Naive B cell (primary cell): ENCODE measurements at places on chromosomes 4 and X.

DNA sequence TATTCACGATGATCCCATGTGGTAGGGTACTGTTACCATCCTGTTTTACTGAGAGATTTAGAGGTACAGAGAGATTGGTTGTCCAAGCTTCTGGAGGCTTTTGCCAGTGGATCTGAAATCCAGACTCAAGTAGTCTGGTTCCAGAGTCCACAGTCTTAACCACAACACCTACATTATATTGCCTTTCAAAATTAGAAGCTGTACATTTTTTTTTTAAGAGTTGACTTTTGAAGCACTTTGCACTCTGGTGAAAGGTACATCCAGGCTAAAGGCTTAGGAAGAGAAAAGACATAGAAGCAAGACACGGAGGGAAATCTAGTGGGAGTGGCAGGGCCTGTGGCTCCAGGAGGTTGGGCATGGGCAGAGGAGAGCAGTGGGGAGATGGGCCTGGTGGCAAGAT is 122.1 kb downstream of the AFF1 start:
- DNase-seq: no peak

DNA sequence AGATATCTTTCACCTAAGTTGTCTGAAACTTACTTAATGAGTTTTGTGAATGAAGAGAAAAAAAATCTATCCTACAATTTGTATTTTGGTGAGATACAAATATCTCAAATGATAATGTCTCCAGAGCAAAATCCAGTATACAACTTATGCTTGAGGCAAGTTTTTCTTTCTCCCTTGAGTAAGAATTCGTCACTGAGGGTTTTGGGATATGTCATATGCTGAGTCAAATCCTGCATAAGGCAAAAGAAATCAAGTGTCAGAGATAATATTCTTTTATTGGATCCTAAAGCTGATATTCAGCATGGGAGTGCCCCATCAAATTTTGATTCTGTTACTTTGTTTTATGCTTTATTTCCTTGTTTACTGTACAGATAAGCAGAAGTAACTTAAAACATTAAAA is 1308.6 kb downstream of the ARAP2 start:
- no peak for DNase-seq

- no peak for DNase-seq
Observed at GRCh38 chr4:22969287-22969896, 276.7 kb downstream of the GBA3 start.

- no peak for DNase-seq
Observed at GRCh38 chr4:23890369-23891063, 669 bp upstream of the PPARGC1A start.

DNA sequence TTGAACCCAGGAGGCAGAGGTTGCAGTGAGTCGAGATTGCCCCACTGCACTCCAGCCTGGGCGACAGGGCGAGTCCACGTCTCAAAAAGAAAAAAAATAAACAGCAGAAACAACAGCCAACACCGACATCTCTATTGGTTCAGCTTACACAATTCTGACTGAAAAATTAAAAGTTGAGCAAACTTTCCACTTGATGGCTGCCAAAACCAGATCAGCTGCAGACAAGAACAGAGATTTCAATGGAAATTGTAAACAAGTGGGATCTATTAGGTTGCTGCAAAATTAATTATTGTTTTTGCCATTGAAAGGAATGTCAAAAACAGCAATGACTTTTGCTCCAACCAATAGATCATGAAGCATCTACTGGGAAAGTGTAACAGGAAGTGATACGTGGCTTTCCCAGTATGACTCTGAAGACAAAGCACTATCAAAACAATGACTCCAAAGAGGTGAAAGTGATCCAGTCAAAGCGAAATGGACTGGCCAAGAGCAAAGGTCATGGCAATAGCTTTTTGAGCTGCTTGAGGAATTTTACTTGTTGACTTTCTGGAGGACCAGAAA is 26.3 kb downstream of the UPF3B start:
- DNase-seq: no peak

DNA sequence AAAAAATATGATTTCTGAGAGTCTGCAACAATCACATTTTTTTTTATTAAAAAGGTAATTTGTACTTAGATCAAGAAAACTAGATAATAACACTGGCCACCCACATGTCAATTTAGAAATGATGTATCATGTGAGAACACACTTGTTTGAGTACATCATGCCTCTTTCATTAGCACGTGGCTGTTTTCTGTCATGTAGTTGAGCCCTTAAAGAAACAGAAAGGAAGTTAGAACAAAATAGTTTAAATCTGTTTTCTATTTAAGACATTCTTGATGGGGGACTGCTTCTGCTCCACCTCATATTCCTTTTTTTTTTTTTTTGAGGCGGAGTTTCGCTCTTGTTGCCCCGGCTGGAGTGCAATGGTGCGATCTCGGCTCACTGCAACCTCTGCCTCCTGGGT is 207.5 kb downstream of the NSUN7 start:
- no peak for DNase-seq

GRCh38 chr4:158850800-158851644 is 82.2 kb downstream of the FNIP2 start:
- peak; percentile 9 for DNase-seq

- no peak for DNase-seq
Observed at GRCh38 chr4:168039593-168039992, 52.7 kb upstream of the ANXA10 start.

DNA sequence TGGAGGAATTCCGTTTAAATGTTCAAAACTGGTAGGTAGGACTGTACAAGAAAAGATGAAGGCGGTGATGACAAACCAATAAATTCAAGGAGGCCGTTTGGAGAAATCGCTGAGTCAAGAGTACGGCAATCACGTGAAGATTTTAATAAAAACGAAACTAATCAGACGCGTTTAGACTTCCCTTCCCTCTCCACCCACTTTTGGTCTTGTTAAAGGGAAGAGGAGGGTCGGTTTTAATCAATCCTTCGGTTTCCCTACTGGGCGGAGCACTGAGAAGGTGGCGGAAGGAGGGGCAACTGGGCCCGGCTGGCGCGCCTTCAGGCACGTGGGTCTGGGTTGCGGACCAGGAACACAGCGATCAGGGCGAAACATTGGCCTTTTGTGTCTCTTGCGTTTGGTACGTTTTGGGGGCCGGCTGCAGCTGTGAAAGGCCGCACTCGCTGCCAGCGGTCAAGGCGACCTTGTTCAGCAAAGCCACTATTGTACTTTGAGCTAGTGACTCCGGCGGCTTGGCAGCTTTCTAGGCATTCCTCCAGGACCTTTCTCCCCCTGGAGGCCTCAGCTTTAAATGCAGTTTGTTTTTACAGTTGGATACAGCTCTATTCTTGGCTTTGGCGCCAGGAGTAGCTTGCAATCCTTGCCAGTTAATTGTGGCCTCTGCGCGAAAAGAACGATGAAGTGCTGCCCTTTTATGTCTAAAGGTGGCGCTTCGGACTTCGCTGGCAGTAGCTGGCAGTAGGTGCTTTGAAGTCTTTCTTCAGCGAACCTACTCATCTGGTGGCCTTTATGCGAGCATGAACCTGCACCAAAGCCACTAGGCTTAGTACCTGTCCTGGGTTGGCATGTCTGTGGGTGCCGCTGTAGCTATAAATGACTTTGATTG is 16.8 kb upstream of the LAMP2 start:
- DNase-seq: peak; percentile 50

DNA sequence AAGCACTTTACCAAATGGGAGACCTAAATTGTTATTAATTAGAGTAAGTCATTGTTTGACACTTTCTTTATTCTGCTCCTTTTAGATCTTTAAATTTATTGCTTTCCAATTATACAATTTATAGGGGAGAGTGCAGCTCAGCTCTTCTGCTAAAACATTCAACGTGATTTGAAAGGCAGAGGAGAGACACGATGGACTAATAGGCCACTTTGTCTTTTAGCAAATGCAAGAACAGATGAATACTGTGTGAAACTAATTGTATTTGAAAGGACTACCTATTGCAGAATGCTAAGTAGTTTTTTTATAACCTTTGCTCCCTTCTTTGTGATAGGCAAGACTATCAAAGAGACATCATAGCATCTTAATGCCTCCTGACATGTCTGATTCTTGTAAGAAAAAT is 320.4 kb upstream of the KLF3 start:
- DNase-seq: no peak

DNA sequence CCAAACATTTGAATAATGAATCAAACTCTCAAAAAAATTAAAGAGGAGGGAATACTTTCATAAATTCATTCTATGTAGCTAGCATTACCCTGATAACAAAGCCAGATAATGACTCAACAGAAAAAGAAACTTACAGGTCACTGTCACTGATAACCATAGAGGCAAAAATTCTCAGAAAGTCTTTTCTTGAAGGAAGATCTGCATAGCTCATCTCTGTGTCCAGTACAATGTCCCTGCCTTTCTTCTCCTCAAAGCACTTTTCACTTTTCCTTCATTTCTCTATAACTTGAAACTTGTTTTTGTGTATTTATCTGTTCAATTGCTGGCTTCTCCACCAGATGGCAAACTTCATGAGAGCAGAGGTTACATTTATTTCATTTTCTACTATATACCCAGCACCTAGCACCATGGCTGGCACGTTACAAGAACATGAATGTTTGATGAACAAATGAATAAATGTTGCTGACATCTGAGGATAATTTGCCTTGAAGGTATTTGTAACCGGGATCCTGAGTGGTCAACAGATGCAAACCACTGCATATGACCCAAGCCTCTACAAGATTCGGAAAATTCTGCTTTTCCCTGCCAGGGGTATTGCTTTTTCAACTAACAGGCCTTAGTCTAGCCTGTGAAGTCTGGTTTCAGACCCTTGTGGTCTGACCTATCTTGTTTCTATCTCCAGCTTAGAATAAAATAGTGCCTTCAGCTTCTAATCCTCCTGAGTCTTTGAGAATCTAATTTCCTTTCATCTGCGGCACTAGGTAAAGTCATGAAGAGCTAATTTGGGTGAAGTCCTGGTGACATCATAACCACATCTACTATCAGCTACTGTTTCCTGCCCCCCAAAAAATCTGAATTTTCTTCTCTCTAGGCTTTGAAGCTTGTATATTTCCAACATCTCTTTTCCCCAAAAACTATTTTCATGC is 52.5 kb upstream of the ANTXR2 start:
- peak; percentile 47 for DNase-seq

- DNase-seq: no peak
Observed at GRCh38 chr4:40524366-40525041, 105.2 kb downstream of the RBM47 start.

DNA sequence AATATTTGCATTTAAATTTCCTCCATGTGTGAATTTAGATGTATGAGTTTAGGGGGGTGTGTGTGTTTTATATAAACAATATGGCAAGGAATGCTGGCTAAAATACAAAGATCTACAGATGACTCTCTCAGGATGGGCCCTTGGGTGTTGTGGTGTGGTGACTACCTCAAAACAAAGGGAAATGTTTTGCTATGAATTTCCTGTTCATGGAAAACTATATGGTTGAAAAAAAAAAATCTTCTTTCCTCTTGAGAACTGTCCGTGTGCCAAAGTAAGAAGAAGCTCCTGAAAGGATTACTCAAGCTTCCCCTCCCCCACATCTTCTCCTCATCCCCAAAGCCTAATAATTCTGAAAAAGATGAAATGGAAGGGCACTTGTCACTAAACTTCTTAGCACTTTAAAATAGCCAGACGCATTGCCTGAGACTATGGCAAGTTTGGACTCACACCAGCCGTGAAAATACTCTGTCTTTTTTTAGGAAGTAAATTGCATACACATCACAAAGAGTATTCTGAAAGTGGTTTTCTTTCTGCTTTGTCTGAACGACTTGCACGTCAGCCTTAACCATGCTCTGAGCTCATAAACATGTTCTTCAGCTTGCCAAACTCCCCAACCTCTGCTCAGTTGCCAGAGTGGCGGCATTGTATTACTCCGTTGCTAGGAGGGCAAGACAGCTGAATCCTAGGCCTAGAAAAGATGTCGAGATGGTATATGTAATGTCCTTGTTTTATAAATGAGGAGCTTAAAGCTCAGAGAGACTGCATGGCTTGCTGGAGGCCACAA is 250.4 kb upstream of the JADE1 start:
- no peak for DNase-seq

- DNase-seq: no peak
Observed at GRCh38 chr4:87461281-87461700, 38.9 kb downstream of the NUDT9 start.

- DNase-seq: no peak
Observed at GRCh38 chr4:130026185-130026584, 930.2 kb downstream of the C4orf33 start.

- no peak for DNase-seq
Observed at GRCh38 chr4:106195435-106195950, 120.5 kb downstream of the TBCK start.

DNA sequence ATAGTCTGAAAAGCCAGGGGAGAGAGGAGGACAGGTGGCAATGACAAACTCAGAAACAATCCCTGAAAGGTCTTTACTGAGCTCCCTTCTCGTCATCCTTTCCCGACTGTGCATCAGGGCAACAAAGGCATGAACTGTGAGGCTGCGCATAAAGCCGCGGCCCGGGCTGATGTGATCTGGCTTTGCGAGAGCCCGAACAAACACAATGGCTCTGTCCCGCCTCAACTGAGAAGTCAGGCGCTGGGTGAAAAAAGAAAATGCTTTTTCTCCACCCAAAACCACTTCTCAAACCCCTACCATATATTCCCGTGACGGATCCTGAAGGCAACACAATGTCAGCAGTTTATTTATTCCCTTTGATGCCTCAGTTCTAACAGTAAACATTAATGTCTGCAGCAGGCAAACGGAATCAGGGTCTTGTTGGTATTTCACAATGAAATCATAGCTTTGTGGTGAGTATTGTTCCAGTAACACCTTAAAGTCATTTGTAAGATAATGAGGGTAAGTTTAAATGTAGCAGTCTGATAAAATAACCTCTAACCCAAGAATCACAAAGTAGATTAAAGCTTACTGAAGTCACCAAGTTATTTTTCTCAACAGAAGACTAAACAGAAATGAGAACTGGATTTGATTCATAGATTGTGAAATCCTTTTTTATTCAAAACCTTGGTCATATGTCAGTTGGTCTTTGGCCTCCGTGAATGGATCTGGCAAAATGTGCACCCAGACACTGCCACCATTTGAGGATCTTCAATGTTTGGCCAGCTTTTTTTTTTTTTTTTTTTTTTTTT is 67.4 kb downstream of the APBB2 start:
- DNase-seq: no peak

GRCh38 chrX:50889582-50889981 is 21.0 kb upstream of the BMP15 start:
- DNase-seq: no peak

- DNase-seq: no peak
Observed at GRCh38 chrX:124358800-124359383, 12.5 kb downstream of the SH2D1A start.

DNA sequence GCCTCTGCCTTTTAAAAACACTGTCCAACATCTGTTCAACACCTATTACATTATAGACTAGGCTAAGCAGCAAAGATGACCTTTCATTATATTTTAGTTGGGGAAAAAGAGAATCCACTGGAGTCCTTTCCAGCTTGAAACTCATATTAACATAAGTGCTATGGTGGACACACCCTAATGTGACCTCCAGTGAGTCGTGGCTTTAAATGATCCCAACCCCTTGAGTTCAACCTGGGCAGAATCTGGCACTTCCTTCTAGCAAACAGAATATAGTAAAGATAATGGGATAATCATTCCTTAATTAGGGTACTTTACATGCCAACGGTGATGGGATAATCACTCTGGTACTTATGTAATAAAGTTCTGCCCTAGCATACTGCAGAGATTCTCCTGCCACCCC is 162.6 kb downstream of the MAB21L2 start:
- no peak for DNase-seq

- DNase-seq: no peak
Observed at GRCh38 chr4:47145630-47146029, 114.3 kb downstream of the GABRB1 start.
